ENCODE measurements at places on chromosomes 11 and 22. TPM values are rescaled to one million over a fixed set of nuclear protein-coding genes. Genes with fewer than 3 reads are reported as not detected.

- peak; percentile 68 for DNase-seq
Observed at GRCh38 chr22:44172370-44173108, 8.2 kb upstream of the PARVG start.

- DNase-seq: no peak
Observed at GRCh38 chr11:133305208-133305956, 226.9 kb downstream of the OPCML start.

GRCh38 chr11:77040889-77041288 lies 6.7 kb downstream of the B3GNT6 start:
- no peak for DNase-seq

CARD10 gene
- 9.2 TPM for total RNA-seq

P2RY2 gene
- 16.5 TPM for total RNA-seq
